ENCODE measurements at places on chromosomes 12 and 14.
A peak's percentile ranks its signal among the peaks of the same experiment; 100 is the strongest.

DNA sequence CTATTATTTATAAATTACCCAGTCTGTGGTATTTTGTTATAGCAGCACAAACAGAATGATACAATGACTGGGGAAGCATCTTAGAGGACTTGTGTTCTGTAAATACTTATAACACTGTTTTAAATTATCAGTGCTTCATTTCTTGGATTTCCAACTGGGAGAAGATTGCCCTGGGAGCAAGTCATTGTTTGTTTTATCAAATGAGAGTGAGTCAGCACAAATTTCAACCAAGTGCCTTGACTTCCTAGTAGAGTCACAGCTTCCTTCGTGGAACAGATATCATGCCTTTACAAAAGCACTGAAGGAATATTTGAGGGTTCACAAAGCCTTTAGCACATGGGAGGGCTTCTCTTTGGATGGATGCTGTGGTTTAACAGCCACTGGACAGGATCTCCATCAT, 234.1 kb downstream of the KTN1 start:
- DNase-seq = no peak

DNA sequence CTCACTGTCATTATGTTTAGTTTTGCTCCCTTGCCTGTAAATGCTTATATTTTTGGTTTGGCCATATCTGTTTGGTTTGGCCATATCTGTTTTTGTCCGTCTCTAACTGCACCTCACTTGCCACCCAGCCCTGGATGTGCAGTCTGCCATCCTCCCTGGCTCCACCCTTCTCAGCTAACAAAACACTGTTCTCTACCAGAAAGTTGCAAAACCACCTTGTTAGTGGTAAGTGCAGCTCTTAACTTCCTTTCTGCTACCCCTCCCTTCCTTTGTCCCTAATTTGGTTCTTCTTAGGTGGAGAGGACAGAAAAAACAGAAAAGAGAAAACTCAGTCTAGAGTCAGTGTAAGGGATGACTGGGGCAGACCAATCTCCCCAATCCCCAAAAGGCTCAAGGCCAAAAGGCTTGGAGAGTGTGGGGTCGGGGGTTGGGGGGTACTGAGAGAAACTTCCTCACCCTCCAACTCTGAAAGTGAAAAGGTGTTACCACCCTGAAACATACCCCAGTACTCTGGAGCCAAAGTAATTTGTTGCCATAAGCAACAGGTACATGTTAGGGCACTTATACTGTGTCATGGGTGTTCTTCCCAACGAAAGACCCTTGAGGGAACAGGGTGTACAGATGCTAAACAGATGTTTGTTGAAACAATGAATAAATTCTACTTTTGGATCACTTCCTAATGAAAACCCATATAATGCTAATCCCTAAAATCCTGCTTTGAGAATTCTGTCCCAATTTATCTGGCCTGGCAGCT, 5.0 kb downstream of the BIN2 start:
- DNase-seq = no peak

DNA sequence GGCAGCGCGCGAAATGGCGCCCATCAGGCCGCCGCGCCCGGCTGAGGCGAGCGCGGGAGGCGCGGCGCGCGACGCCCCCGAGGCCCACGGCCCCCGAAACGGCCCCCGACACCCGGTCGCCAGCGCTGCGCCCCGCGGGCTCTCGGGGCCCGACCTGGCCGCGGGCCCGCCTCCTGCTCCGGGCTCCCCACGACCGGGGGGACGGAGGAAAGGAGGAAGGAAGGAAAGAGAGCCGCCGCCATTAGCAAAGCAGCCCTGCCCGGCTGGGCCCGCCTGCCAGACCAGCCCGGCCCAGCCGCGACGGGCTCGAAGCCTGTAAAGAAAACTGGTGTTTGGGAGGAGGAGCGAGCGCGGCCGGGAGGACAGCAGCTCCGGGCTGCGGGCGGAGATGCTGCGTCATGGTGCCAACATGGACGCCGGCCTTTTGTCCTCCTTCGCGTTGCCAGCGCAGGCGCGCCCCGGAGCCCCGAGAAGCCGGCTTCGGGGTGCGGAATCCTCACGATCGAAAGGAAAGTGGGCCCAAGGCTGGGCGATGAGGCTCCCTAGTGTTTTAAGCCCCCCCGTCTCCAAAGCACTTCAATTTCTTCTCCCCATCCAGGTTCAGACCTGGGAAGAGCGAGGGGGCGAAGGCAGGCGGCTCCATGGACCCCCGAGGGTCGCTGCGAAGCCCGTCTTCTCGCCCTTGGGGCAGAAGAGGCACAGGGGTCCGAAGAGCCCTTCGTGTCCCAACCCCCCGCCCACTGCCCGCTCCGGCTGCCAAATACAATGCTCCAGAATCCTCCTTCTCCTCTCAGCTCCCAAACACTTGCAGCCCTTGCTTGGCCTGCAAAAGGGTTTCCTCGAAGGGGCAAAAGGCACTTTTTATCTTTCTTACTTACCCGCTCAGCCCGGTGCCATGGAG, 2.9 kb upstream of the SETD1B start:
- no peak for DNase-seq

- DNase-seq = peak; percentile 76
Observed at GRCh38 chr12:100375038-100375735, 18.3 kb downstream of the SLC17A8 start.

- no peak for DNase-seq
Observed at GRCh38 chr14:73680821-73681220, 33.4 kb downstream of the PNMA1 start.

DNA sequence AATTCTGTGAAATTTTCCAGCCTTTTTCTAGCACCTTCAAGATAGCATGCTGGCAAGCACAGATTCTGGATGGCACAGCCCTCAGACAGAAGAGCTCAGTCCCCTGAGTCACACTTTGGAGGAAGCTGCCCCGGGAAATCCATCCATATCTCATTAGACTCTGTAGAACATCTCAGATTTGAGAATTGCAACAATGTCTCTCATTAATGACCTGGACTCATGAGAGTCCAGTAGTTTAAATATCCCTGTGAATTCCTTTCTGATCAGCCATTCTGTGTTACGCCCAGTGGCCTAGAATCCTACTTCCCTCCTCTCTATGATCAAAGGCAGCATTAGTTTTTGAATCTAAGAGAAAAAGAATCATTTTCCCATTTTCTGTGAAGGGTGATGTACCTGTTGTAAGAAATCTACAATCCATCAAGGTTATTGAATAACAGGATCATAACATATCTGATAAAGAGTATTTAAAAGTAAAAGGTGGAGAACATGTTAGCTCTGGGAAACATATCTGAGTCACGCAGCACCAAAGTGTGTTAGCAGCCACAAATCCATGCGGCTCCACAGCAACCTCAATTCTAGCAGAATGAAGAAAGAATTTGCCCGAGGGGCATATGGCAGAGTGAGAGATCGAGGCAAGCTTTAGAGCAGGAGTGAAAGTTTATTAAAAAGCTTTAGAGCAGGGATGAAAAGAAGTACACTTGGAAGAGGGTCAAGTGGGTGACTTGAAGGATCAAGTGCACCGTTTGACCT, 855.6 kb upstream of the TMEM132C start:
- no peak for DNase-seq

DNA sequence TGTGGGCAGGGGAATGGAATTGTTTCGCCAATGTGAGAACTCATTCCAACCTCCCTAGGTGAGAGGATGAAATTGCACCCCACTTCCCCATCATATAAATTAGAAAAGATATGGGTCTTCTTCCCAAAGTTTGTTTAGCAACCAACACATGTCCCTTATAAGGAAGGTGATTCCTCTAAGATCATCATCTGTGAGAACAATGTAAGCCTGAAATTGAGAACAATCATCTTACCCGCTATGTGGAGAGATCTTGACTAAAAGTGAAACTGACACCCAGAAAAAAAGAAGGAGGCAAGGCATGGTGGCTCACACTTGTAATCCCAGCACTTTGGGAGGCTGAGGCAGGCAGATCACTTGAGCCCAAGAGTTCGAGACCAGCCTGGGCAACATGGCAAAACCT, 173.2 kb upstream of the HMGA2 start:
- no peak for DNase-seq

- no peak for DNase-seq
Observed at GRCh38 chr14:104541905-104542465, 37.6 kb upstream of the C14orf180 start.
